Kidney capillary endothelial cell (primary cell): ENCODE measurements at places on chromosomes 5 and 9.

DNA sequence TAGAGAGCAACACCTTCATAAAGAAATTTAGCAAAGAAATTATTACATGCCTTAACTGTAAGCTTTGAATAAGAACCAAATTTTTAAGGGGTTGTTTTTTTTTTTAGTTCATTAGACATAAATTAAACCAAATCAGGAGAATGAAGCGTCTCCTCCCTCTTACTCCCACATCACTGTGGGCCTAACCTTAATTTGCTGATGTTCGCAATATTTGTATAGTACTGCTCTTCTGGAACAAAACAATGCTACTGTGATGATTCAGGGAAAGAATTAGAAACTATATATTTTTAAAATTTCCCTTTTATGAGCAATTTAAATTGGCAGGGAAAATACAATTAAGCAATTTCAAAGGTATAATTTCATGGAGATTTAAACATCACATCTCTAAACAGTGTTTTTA lies 275.0 kb upstream of the C9orf72 start:
- DNase-seq, result no peak

- no peak for DNase-seq
Observed at GRCh38 chr5:39469777-39470415, 45.1 kb upstream of the DAB2 start.

DNA sequence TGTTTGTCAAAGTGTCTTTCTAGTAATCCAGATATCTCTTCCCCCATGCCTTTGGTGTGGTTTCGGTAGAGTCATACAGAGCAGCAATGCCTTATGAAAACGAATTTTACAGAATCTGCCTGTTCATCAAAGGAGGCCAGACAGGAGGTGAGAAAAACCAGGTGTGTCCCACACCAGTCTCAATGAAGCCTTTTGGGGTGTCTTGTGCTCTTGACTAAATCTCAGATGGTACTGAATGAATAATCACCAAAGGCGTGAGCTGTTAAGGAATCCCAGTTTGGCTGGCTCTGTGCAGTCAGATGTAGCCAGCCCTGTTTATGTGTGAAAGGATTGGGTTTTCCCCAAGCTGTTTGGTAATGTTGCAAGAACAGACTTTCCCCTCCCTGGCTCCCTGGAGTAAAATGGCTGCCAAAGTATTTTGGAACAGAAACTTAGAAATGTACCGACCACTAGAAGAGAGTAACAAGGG lies 70.8 kb upstream of the CDKN2B start:
- no peak for DNase-seq

DNA sequence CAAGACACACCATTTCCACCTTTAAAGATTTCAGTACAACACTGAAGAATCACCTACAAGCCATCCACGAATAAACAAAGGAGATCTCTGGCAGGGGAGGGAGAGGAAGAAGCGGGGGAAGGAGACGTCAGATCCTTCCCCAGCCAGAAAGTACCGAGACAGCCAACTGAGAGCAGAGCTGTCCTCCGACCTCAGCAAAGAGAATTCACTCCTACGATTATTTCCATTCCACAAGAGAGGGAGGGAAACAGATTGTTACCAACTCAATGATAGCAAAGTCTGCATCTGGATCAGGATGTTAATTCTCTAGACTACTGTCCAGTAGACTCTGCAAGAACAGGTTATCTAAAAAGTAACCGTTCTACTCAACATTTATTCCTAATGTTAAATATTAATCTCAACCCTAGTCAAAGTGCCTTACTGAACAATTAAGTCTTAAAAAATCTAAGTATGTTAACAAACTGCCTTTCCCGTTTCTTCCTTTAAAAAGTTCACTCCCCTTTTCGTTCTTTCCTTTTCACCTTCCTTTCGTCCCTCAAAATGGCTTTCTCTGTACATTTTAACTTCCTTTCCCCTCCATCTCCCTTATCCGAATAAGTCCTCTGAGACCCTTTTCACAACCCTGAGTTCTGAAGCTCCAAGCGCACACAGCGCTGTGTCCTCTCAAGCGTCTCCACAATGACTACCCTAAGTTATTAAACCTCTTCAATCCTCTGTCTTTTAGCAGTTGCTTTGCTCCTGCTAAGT lies 1.4 kb downstream of the CHD1 start:
- peak; percentile 47 for DNase-seq

GRCh38 chr9:131252120-131252519 lies 24.2 kb downstream of the FAM78A start:
- DNase-seq, result no peak

- DNase-seq, result peak; percentile 77
Observed at GRCh38 chr9:6788162-6789016, 30.6 kb downstream of the KDM4C start.

DNA sequence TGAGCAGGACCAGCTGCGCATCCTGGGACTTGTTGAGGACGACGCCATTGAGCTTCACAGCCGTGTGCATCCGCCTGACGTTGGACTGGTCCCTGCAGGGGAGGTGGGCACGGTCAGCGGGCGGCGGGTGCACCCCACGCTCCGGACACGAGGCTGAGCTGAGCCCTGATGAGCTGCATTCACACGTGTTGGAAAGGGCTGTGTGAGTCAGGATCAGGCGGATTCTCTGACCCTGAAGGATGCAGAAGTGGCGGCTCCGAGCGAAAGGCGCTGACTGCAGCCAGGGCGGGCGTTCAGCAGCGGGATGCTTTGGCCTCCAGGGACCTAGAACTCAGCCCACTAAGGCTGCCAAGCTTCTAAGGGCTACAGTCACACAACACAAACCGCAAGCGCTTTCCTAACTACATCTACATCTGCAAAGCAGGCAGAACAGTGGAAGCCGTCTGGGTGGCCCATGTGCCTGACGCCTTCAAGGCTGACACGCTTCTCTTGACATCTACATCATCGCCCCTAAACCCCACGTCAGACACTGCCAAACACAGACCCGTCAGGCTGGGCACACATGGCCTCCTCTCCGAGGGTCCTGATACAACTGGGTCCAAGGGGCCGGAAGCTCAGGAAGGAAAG lies 44.9 kb downstream of the NKD2 start:
- DNase-seq, result no peak

- DNase-seq, result peak; percentile 70
Observed at GRCh38 chr5:67301285-67301903, 104.8 kb upstream of the CD180 start.

- no peak for DNase-seq
Observed at GRCh38 chr5:111774525-111774924, 17.5 kb upstream of the NREP start.

GRCh38 chr9:93180938-93181337 lies 3.0 kb upstream of the WNK2 start:
- DNase-seq, result no peak

DNA sequence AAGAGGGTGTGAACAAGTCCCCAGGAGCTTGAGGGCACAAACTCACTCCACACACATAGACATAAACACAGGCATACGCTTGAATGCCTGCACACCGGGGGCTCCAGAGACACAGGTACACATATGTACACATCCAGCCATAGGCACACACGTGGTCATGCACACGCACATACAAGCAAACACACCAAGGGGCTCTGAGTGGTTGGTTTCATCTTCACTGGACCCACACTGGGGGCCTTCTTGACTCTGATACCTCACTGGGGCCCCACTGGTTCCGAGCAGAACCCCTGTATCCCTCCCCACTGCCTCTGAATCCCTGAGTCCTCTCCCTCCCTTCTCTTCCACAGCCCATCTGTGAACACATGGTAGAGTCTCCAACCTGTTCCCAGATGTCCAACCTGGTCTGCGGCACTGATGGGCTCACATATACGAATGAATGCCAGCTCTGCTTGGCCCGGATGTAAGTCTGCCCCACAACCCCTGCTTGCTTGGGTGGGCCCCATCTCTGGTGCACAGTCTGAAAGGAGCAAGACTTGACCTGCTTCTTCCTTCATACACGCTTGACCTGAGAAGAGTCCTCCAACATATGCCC lies 6.4 kb downstream of the SPINK4 start:
- DNase-seq, result no peak

GRCh38 chr5:131361677-131362315 lies 97.9 kb downstream of the CDC42SE2 start:
- no peak for DNase-seq

- no peak for DNase-seq
Observed at GRCh38 chr9:118362596-118362995, 658.4 kb downstream of the TLR4 start.

- no peak for DNase-seq
Observed at GRCh38 chr5:156380848-156381247, 53.9 kb downstream of the SGCD start.

GRCh38 chr5:125481506-125482465 lies 735.3 kb upstream of the ZNF608 start:
- DNase-seq, result no peak

DNA sequence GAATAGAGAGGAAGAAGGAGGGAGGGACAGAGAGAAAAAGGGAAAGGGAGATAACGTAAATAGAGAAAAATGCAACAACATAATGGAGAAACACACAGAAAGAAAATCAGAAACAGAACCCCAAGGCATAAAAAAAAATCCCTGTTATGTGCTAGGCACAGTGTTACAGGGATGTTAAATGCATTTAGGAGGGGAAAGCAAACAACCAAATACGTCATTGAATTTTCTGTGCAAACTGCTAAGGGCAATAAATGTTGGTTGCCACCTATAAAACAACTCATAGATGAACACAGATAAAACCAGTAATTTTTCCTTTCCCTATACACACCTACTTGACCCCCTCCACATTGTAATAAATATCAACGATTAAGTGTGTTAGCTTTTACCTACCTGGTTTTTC lies 51.3 kb upstream of the ASTN2 start:
- no peak for DNase-seq

DNA sequence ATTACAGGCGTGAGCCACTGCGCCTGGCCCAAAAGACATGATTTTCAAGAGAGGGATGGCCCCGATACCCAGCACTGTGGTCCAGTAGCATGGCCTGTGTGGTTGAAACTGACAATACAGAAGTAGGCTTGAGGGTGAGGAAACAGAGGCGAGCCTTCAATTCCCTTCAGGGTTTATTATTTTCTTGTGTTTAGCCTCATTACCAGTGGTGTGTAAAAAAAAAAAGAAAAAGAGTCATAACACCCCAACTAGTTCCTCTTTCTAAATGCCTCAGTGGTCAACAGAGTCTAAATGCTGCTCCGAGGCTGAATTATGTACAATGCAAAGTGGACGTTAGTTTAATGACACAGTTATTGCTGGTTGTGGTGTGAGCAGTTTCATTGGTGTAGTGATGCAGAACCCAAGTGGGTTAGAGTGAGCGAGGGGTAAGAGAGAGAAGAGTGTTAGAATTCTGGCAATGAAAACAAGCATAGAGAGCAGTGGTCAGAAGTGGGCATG lies 58.8 kb downstream of the SNX30 start:
- DNase-seq, result no peak

DNA sequence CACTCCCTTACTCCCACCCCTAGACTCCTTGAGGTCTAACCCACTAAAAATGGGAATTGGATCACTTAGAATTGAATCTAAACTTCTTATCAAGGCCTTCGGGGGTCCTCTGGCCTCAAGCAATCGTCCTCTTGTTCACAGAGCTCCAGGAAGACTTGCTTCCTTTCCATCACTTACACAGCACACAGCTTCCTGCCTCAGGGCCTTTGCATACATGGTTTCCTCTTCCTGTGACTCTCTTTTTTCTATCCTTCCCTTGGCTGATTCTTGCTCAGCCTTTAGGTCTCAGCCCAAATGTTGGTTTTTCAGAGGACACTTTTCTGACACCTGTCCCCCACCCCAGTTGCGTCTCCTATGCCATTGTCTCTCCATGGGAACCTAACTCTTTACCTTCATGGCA lies 50.0 kb upstream of the ALDH1B1 start:
- DNase-seq, result no peak

- no peak for DNase-seq
Observed at GRCh38 chr5:155772009-155772662, 554.8 kb upstream of the SGCD start.

- DNase-seq, result no peak
Observed at GRCh38 chr9:13220837-13221236, 58.7 kb downstream of the MPDZ start.

DNA sequence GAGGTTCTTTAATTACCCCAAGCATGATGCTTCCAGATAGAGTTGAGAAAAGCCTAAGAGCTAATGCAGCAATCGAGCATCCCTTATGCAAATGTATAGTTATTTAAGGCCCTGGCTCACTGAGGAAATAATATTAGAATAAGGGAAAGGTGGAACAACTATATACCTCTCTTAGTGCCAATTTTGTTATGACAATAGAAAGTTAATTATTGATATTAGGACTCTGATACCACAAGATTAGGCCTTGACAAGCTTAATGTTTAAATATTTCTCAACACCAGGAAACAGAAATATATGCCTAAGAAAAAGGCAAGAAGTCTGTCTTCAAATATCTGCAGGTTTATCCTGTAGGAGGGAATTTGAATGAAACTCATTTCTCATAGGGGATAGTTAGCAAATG lies 371.0 kb downstream of the PRELID2 start:
- no peak for DNase-seq

DNA sequence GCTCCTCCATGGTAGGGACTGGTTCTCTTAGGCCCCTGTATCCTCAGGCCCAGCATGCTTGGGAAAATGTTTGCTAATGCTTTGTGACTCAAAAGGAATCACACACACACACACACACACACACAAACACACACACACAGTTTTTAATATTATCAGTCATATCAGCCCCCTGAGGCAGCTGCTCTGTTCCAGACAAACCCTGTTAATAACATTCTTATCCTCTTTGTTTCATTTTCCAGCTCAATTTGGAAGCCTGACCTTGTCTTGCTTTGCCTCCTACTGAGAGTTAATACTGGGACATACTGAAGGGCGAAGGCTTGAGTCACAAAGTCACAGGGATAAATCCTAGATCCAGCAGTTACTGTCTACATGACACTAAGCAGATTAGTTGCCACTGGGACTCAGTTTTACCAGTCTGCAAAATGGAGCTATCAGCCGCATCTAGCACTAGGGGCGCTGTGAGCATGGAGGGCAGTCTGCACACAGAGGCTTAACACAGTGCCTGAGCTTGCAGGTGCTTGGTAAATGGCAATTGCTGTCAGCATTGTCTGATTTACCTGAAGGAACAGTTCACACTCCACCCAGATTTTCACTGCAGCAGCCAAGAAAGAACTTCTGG lies 37.1 kb upstream of the KCNMB1 start:
- DNase-seq, result no peak

- no peak for DNase-seq
Observed at GRCh38 chr9:96440671-96441199, 9.2 kb upstream of the HABP4 start.

DNA sequence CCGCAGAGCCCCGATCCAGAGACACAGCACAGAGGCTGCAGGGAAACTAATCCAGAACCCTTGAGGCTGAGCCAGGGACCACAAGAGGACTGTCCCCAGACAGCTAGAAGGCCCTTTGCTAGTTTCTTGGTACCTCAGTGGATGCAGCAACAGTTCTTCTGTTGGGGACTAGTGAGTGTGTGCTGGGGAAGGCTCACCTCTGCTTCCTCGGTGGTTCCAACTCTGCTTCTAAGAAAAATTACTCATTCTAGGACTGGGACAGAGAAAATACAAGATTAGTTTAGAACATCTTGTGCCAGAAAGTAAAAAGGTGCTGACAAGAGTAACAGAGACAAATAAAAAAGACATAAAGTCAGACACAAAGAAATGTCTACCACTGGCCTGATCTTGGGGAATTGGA lies 19.5 kb upstream of the ZNF484 start:
- DNase-seq, result no peak
